ENCODE measurements at places on chromosomes 4 and X. TPM values are rescaled to one million over a fixed set of nuclear protein-coding genes. Genes with fewer than 3 reads are reported as not detected.

DNA sequence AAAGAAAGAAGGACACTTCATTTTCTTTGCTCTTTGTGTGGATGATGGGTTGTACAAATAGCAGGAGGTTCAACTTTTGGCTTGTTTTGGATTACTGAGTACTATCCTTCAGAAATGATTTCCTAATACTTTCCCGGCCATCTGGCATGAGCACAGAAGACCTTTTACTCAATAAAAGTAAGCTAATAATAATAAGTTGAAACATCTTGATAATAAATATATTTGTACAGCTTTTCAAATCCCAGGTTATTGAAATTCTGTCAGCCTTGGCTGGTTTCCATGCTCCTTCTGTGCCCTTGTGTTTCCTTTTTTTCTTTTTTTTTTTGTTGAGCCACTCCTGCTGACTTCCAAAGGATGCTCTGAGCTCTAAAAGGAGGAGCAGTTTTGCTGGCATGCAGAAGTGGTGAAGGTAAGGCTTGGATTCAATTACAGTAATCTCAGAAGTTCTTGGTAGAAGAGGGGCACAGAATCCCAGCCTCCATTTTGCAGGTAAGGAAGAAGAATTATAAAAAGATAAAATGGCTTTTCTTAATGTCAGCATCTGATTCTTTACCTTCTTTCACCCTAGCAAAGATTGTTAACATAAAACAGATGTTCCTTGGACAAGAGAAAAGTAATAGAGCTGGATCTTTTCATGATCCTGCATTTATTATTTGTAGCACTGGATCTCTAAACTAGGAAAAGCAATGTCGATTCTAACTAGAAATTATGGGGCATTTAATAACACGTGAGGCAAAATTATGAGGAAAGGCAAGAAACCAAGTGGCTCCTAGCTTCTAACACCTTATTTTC is 31.9 kb downstream of the REPS2 start:
- DNase-seq, result no peak

Gene MUC7
- not detected for polyA plus RNA-seq

DNA sequence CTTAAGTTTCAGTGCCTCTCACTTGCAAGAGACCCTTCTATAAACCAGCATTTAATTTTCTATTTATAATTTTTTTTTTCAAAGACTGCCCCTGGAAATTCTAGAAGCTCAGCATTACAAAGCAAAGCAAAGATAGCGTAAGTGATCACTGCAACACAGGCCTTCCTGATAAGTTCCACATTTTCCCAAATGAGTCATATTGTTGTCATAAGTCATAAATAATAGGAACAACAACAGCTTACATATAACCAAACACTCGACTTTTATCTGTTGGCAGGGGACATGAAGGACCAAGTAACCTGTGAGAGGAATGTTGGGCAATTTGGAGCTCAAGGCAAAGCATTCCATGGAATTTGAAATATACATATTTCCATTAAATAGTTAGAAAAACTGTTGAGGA is 815.5 kb downstream of the DMD start:
- DNase-seq, result no peak

- DNase-seq, result no peak
Measured at GRCh38 chr4:19913650-19914049, 338.1 kb upstream of the SLIT2 start.

Gene MTTP
- not detected for polyA plus RNA-seq

DNA sequence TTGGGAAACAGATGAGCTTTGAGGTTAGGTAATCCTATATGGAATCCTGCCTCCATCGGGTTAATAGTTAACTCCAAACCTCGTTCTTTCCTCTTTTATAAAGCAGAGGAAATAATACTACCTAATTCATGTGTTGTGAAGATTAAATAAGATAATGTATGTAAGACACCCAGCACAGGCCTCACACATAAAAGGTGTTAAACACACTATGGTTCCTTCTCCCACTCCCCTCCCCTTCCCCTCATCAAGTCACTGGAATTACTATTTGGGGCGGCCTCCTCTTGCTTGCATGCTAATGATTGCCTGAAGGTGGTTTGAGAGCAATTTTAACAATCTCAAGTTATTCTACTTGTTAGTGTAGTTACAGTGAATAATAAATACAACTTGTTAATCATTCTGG is 404.4 kb upstream of the RASGEF1B start:
- no peak for DNase-seq

- peak; percentile 26 for DNase-seq
Measured at GRCh38 chr4:53706422-53707032, 115.2 kb upstream of the LNX1 start.

DNA sequence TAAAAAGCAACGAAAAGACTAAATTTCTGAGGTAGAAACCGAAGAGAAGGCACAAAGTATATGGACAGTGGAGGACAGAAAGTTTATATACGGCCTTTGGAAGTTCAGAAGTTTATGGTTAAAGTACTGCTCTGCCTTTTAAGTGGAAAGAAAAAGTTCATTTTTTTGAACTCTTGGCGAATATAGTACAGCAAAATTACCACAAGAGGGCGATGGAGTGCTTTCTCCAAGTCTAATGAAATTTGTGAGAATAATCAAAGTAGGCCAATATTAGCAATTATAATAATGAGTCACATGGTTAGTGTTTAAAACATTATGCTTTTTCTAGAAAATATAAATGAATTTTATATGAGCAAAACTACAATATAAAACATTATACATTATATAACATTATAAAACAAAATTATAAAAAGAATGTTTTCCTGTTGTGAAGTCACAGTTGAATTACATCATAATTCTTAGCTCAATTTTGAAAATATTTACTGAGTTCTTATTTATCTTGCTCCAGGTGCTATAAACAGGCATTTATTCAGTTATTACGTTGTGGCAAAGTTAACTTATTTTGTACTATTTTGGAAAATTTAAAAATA is 136.2 kb upstream of the BMPR1B start:
- peak; percentile 51 for DNase-seq

- DNase-seq, result peak; percentile 100
Measured at GRCh38 chr4:7103031-7103606, 35.3 kb upstream of the GRPEL1 start.

- no peak for DNase-seq
Measured at GRCh38 chr4:96149894-96150293, 310.0 kb downstream of the PDHA2 start.

DNA sequence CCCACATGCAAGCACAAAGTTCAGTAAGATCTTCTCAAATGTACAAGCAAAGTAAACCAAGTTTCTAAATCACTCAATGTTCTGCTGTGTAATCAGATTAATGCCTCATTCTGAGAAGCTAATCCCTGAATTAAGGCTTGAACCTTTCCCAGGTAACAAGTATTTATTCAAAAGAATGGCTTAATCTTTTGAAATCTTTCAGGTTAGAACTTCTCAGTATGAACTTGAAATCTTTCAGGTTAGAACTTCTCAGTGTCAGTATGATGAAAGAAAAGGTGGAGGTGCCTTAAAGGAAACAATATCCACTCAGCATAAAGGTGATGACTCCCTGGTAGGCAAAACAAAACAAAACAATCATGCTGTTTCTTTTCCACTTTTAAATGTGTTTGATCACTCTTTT is 29.0 kb downstream of the TMPRSS11B start:
- no peak for DNase-seq

Gene HMX1
- not detected for polyA plus RNA-seq

- peak; percentile 19 for DNase-seq
Measured at GRCh38 chrX:80578517-80579105, 158.4 kb downstream of the TENT5D start.

DNA sequence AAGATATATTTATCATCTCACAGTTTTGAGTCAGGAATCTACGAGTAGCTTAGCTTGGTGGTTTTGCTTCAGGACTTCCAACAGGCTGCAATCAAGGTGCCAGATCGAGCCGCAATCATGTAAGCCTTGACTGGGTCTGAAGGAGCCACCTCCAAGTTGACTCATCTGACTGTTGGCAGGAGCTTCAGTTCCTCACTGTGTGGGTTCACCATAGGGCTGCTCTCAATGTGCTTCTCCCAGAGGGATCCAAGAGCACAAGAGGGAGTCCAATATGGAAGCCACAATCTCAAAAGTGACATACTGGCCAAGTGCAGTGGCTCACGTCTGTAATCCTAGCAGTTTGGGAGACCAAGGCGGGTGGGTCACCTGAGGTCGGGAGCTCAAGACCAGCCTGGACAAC is 26.5 kb downstream of the DCHS2 start:
- no peak for DNase-seq

Measured in K562 (cell line).